ENCODE measurements at places on chromosomes 11 and 22.

- no peak for DNase-seq
Observed at GRCh38 chr11:67600324-67601029, 6.3 kb upstream of the NDUFV1 start.

DNA sequence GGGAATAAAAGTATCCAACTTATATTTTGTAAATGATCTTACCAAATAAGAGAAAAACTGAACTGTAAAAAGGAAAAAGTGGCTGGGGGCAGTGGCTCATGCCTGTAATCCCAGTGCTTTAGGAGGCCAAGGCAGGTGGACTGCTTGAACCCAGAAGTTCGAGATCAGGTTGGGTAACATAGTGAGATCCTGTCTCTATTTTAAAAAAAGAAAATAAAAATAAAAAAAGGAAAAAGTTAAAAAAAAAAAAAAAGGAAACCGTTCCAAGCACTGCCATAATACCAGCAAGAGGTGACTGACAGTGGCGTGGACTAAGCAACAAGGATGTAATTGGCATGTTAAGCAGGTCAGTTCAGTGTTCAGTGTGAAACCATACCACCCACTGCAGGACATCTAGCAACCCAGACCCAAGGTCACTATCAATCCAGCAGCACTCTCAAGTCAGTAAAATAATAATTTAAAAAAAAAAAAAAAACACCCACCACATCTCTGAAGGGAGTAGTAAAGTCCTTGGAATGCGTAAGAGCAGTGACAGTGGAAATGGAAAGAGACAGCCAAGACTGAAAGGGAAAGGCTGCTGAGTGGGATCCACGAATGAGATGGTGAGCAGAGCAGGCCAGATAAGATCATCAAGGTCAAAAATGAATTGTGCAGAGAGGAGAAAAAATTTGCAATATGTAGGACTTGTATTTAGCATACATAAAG lies 43.6 kb downstream of the MAPK1 start:
- no peak for DNase-seq

GRCh38 chr11:80327956-80328614 lies 887.3 kb upstream of the TENM4 start:
- DNase-seq: no peak

DNA sequence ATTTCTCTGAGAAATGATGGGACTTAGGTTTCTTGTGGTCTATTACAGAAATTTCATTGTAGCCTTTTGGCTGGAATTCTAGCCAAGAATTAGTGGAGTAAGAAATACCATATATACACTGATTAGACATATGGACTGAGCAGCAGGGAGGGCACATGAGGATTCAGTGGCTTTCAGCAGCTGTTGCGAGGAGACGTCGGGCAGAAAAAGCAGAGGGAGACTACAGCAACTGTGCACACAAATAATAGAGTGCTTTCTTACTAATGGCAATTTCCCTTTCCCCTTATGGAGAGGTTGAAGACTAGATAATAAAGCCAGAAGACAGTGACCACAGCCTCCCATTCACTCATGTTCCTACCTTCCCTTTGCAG lies 35.4 kb upstream of the CCDC34 start:
- no peak for DNase-seq

DNA sequence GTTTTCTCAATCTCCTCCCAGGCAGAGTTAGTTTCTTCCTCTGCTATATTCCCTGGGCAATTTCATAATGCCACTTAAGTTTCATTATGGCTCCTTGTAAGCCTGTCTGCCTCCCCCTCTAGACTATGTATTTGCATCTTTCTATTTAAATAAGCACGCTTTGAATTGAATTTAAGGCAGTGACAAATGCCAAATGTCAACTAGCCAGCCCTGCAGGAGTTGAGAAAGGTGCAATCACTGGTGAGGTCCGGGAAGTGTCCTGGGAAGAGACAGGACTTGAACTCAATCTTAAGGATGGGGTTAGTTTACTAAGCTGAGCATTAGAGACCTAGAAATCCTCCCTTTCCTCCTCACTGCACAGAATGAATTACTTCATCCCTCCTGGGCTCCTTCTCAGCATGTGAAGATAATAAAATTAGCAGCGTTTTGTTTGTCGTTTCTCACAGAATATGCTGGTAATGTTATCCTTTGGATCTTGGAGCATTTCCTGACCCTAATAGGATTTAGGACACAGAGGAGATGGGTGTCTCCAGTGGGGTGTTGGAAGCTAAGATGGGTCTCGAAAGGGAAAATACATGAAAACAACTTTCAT lies 1.6 kb downstream of the TCP11L1 start:
- DNase-seq: no peak

DNA sequence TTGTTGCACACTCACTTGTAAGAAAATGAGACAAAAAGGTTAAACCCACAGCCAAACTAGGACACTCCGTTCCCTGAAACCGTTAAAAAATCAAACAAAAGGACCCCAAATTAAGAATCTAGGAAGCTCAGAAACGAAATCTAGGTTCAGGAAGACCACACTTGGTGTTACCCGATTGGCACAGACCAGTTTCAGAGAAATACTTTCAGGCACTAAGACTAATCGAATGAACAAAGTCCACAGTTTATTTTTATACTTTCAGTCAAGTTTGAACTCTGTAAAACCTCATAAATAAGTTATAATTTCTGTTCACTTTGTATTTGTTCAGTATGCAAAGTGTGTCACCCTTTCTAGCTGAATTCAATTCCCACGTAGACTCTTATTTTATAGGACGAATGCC lies 38.8 kb upstream of the TTC12 start:
- DNase-seq: no peak

- no peak for DNase-seq
Observed at GRCh38 chr11:8814923-8815240, 96.1 kb upstream of the AKIP1 start.

DNA sequence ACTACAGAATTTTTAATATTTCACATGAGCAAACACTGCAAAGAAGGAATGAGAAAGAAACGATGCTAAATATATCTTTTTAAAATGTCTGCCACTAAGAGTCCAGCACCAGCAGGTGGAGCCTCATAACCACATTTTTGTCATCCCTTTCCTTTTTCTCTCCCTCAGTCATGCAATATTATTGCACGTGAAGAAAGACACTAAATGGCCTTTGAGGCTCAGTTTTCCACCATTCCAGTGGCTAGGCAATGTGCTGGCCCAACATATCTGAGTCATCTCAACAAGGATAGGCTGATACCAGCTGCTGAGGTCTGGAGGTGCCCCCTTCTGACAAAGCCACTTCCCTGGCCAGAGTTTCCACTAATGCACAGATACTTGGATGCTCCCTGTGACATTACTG lies 1.8 kb downstream of the ALKBH8 start:
- DNase-seq: no peak

GRCh38 chr11:119338318-119338890 lies 2.3 kb downstream of the C1QTNF5 start:
- DNase-seq: no peak

GRCh38 chr11:118514103-118514502 lies 13.2 kb upstream of the TTC36 start:
- DNase-seq: no peak

- no peak for DNase-seq
Observed at GRCh38 chr22:19232623-19233022, 54.1 kb upstream of the SLC25A1 start.

GRCh38 chr22:38258895-38259294 lies 13.9 kb downstream of the TMEM184B start:
- DNase-seq: no peak

DNA sequence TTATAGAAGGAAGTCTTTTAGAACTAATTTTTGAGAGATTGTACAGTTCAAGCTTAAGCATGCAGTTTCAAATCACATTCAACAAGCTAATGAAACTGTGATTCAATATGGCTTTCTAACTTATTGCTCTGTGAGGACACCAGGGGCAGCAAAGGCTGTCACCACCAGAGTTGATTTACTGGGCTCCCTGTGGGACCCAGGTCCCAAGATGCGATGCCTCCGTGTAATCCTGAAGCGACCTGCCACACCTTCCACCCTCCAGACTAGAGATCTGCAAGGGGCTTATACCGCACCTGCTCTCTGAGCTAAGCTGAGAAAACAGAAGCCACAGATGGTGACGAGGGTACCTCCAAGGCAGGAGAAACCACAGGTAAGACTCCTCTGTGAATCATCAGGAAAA lies 918 bp upstream of the OR51Q1 start:
- no peak for DNase-seq

DNA sequence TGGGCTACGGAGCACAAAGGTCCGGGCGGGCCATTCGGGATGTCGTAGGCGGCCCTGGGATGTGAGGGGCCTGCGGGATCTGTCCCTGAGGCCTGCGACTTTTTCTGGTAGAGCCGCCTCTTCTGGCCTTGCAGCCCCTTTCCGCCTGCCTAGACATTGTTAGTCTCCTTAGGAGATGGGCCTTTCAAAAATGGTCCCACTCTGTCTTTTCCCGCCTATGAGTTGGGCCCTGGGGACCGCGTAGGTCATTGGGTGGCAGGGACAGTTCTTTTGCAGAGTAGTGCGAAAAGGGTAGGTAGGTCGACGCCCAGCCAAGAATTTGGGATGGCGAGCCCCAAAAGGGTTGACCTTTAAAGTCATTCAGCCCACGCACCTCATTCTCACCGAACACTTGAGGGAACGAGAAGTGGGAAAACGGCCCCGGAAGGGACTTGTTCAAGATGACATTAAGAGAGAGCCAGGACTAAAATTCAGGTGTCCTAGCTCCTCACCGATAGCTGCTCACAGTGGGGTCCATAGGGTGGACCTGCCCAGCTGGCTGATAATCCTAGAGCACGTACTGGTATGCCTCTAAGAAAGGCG lies 785 bp downstream of the OTUB1 start:
- DNase-seq: no peak

DNA sequence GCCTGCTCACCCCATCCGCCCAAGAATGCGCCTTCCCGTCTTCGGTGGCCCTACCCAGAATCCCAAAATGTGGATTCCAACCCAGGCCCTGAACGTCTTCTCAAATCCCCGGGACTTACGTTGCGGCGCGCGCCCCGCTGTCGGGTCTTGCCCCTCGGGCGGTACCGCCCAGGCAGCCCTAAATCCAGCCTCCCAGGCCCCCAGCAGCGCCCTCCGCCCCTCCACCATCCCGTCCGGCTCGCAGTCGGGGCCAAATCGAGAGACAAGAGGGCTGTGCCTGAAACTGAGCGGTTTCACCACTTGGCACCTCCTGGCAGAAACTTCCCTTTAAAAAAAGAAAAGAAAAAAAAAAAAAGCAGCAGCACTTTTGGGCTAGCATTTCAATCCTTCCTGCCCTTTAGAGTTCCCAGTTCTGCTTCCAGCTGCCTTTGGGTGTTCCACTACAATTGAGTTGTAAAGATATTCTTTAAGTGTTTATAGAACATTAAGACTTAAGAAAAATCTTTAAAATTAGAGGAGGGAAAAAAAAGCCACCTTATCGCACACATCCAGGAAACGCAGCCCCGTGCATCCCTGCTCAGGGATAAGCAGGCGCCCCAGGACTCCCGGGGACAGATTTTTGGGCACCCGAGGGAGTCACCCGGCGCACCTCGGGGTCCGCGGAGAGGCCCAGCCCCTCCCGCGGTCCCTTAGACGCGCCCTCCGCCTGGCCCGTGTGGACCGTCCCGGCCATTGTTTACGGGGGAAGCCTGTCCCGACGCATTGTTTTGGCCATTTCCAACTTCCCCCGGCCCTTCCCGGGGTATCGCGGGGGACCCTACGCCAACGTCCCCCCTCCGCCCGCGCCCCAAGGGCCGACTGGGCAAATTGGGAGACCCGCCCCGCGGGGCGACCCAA lies 57.6 kb downstream of the KCNJ4 start:
- no peak for DNase-seq

DNA sequence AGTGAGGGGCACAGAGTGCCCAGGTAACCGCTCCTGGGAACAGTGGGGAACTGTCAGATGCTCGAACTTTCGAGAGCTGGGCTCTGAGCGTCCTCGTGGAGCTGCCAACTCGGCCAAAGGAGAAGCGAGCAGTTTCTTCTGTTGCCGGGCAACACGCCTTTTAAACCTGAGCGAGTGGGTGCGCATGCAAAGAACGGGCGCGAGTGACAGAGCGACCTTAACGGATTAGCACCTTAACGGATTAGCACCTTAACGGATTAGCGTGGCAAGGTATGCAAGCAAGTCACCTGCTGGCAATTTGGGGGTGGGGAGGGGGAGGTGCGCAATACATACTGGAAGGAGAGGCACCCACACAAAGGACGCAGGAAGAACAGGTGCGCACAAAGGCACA lies 61.8 kb upstream of the PRODH start:
- peak; percentile 21 for DNase-seq

- no peak for DNase-seq
Observed at GRCh38 chr11:75158696-75159150, 7.8 kb downstream of the SLCO2B1 start.

GRCh38 chr11:125335106-125335505 lies 161.0 kb downstream of the FEZ1 start:
- DNase-seq: no peak

DNA sequence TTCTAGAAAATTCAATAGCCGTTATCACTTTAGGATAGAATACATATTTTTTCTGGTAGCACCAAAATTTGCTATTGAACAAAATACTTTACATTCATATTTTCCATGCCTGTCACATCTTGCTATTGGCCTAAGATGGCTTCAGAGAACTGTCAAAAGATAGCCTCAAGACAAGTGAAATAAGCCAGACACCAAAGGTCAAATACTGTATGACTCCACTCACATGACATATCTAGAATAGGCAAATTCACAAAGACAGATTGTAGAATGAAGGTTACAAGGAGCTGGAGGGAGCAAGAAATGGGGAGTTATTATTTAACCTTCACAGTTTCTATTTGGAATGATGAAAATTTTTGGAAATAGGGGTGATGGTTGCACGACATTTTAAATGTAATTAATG lies 223.7 kb upstream of the ZC3H12C start:
- no peak for DNase-seq

GRCh38 chr11:7964261-7964660 lies 986 bp downstream of the NLRP10 start:
- no peak for DNase-seq

GRCh38 chr22:28903080-28903479 lies 19.7 kb downstream of the ZNRF3 start:
- DNase-seq: no peak

DNA sequence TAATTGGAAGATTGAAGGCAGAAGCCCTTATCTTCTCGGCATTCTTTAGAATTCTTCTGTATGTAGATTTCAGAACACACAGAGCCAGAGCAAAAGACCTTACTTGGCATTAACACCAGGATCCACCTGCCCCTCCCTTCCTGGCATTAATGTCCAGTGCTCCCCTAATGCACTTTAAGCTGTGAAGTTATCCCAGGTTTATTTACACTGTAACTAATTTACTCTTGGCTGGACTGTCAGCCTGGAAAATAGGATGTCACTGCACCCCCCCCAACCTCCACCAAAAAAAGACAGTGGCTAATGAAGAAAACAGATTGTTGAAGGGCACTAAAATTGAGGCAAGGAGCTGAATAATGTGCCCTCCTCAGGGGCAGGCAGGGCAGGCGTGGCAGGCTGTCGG lies 30.1 kb downstream of the TIMP3 start:
- no peak for DNase-seq

DNA sequence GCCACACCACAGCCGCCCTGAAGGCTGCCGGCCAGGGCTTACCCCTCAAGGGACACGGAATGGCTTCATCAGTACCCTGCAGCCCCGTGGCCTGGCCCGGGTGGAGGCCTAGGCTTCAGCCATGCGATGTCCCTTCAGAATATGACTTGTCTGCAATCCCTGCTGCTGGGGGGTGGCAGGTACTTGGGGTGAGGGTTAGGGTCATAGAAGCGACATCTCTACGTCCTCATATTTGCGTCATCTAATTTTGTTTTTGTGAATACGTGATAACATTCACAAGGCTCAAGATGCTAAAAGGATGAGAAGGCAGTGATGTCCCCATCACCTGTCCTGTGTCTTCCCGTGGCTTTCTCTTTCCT lies 6.4 kb downstream of the CCND1 start:
- DNase-seq: no peak

Data from anterior cingulate cortex (tissue), 58 donors.